ENCODE measurements at places on chromosomes 4 and X. TPM values are rescaled to one million over a fixed set of nuclear protein-coding genes. Genes with fewer than 3 reads are reported as not detected.

Gene NOCT
- total RNA-seq = 6.1 TPM

DNA sequence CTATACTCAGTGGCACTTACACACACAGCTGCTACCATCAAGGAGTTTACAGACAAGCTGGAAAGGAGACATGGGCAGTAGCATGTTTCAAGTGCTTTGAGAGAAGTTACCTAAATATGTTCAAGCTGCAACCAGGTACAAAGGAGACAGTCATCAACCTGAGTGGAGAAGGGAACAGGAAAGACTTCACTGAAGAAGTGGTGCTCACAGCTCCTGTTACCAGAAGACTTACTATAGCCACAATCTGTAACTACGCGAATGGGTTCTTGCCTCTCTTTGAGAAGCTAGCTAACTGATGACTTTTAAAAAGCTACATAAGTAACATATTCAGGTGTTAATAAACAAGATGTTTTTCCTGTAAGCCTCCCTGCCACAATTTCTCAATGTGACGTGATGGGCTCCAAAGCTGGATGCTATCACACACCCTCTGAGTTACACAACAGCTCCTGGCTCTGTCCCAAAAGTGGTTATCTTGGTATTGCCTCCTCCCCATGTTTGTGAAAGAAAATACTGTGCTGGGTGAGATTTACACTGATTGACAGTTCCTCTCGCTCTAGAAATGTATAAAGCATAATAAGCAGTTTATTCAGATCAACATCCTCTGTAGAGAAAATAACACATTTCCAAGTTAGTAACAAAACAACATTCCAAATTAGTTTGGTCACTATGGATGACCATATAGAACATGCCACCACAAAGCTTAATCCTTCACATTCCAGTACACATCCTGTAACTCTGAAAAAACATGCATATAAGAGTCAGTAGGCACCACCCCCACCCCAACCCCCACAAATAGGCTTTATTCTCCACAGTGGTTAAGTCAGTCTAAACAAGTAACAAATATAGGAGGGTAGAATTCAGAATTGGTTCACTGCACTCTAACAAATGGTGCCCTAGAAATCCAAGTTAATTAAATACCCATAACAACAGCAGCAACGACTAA is 81.8 kb downstream of the FRYL start:
- DNase-seq = no peak

DNA sequence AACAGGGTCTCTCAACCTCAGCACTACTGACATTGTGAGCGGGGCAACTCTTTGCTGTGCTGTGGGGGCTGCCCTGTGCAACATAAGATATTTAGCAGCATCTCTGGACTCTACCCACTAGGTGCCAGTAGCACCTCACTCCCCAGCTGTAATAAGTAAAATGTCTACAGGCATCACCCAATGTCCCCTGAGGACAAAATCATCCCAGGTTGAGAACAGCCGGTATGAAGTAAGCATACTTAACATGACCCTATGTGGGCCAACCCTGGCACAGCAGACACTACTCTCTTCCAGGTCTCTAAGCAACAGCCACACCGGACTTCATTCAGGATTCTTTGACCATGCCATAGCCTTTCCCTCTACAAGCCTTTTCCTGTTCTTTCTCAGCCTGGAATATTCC is 10.5 kb upstream of the MGST2 start:
- DNase-seq = no peak

Gene NEUROG2
- not detected for total RNA-seq

Gene MUC7
- 6.8 TPM for total RNA-seq

- DNase-seq = no peak
Observed at GRCh38 chr4:151957153-151957552, 196.3 kb upstream of the GATB start.

- DNase-seq = no peak
Observed at GRCh38 chr4:181536811-181537434, 706.3 kb upstream of the TENM3 start.

Gene HELT
- total RNA-seq = 1.2 TPM

- no peak for DNase-seq
Observed at GRCh38 chr4:104559502-104559901, 64.8 kb upstream of the CXXC4 start.

DNA sequence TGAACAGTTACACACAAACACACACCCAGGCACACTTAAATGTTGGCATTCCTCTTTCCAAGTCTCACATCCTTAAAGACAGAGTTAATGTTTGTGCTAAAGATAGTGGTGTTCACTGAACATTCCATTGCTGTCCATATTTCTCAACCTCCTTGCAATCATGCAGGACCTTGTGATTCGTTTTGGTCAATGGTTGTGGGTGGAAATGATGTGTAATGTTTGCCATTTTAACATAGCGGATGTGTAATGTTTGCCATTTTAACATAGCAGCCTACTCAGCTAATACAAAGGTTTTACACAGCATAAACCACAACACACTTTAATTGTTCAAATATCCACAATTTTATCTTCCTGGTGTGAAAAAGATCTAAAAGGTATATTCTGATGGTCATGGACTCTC is 93.9 kb downstream of the CEP44 start:
- no peak for DNase-seq

Gene TBC1D8B
- total RNA-seq = 2.3 TPM

GRCh38 chr4:159608436-159608835 is 505.6 kb downstream of the RAPGEF2 start:
- no peak for DNase-seq

DNA sequence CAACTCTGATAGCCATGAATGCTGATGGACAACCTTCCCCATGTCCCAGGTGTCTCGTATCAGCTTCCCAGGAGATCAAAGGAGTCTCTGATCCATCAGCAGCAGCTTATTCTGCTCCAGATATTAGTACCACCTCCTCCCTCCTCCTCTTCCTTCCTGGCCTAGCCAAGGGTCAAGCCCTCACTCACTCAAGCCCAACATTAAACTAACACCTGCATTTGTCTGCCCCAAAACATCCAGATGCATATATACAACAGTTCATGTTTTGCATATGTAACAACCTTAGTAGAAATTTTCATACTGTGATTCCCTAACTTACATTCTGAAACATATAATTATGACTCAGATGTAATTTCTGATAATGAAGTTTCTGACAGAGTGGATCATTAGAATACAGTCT is 29.9 kb downstream of the BCLAF3 start:
- DNase-seq = no peak

Gene ARHGAP6
- 3.7 TPM for total RNA-seq

GRCh38 chrX:31217084-31217483 is 145.2 kb upstream of the FTHL17 start:
- DNase-seq = no peak

Gene IRAK1
- 56.4 TPM for total RNA-seq

GRCh38 chrX:37905436-37906147 is 58.2 kb upstream of the DYNLT3 start:
- no peak for DNase-seq

Gene CT83
- total RNA-seq = not detected

- no peak for DNase-seq
Observed at GRCh38 chr4:41933997-41934503, 1.2 kb upstream of the TMEM33 start.

Gene ABCG2
- total RNA-seq = 2.1 TPM

DNA sequence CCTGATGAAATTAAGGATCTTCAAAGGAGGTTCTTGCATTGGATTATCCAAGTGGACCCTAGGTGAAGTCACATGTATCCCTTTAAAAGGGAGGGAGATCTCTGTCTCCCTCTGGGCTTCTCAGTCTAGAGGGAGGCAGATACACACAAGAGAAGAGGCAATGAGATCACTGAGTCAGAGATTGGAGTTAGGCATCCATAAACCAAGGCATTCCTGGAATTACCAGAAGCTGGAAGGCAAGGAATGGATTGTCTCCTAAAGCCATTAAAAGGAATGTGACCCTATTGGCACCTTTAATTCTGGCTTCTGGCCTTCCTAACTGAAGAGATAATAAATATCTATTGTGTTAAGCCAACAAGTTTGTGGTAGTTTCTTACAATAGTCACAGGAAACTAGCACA is 383.2 kb downstream of the PACRGL start:
- no peak for DNase-seq

- no peak for DNase-seq
Observed at GRCh38 chr4:153060196-153060595, 124.1 kb downstream of the FHDC1 start.

DNA sequence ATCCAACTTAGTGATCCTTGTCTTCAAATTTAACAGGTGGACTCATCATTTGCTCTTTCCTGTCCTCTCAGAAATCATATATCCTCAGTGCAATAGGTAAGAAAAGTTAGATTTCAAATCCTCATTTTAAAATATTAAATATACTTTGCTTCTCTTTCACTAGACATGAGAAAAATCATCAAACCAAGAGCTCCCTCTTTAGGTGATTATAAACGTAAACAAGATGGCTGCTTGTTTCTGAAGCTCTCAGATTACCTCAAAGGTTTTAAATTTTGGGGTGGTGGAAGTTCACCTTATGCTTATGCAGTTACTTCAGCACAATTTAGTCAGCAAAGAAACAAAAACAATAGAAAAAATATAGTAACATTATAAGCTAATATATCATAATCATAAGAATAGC is 27.3 kb downstream of the CSN3 start:
- no peak for DNase-seq

DNA sequence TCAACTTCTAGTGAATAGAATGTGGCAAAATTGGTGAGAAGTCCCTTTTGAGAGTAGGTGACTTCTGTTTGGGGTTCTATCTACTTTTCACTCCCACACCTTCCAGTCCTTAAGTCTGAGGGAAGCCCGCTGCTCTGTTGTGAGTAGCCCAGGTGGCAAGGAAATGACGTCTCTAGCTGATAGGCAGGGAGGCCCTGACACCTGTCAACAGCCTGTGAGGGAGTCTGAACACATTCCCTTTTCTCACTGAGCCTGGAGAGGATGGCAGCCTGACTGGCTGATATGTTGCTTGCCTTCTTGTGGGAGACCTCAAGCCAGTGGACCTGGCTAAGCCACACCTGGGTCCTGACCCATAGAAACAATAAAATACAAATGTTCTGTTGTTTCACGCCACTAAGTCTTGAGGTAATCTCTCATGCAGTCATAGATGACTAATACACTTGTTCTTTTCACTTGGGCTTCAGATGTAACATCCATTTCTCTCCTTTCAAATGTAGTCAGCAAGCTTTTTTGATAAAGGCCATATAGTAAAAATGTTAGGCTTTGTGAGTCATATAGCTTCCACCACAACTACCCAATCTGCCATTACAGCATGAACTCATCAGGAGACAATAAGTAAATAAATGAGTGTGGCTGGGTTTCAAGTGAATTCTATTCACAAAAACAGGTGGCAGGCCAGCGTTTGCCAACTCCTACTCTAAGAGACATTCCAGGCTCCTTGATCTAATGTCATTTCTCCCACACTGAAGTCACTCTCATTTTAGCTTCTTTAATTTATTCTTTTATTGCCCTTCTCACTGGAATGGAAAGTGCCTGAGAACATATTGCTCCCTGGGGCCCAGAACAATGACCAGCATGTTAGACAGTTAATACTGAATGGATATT is 265.1 kb upstream of the MAD2L1 start:
- DNase-seq = no peak

DNA sequence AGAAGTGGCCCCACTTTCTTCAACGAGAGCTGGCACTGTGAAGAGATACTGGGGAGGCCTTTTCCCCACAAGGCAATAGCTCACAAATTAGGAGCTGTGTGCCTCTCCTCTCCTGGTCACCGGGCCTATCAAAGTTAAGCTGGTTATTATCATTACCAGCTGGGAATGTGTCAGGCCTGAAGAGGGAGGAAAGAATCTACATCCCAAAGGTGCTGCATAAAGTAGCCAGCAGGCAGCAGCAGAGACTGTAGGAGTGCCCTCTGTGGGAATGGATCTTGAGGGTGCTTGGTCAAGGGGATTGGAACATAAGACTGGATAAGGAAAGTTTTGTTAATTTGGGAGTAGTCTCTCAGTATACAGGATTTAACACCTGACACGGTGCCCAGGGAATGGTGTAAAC is 9.1 kb upstream of the TMPRSS11D start:
- no peak for DNase-seq

- no peak for DNase-seq
Observed at GRCh38 chr4:39083164-39083563, 21.1 kb downstream of the KLHL5 start.

Gene H2BW2
- not detected for total RNA-seq

DNA sequence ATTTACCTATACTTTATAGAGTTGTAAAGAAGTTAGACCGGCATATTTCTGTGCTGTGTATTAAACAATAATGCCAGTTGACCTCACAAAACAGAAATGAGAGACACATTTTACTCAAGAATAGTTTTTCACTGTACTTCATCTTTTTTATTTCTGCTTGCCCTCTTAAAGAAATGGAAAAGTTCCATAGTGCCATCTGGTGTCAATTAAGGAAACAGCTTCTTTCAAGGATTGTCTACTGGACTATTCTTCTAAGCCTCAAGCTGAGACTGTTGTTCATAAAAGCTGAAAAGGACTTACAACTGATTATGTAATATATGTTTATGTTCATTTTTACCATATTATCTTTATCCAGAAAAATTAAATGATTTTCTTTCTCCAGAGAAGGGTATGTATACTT is 1523.7 kb downstream of the ARAP2 start:
- no peak for DNase-seq

GRCh38 chr4:28835501-28835900 is 1884.7 kb upstream of the PCDH7 start:
- DNase-seq = no peak

DNA sequence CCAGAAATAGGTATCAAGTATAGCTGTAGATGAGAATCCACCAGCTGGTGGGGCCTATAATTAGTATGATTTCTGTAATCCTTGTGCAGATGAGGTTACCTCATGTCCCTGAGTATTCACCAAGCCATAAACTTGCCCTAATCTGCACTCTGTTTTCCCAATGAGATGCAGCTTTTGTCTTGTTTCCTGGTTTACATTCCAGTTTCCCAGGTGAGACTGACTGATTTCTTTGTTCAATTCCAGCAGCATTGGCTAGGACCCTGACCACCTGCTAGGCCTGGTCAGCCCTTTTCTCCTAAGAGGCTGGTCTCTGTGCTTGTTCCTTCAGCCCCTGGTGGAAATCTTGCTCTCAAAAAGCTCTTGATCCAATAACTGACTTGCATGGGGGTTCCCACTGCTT is 44.6 kb downstream of the GABRB1 start:
- no peak for DNase-seq

Gene STARD8
- total RNA-seq = 2.6 TPM

- DNase-seq = no peak
Observed at GRCh38 chr4:185782523-185782922, 29.5 kb downstream of the SORBS2 start.

Gene MAGEA2
- total RNA-seq = not detected

Gene HTR2C
- not detected for total RNA-seq

GRCh38 chr4:109990261-109991257 is 77.9 kb downstream of the EGF start:
- no peak for DNase-seq

GRCh38 chr4:140163029-140163810 is 9.2 kb upstream of the MAML3 start:
- DNase-seq = no peak

DNA sequence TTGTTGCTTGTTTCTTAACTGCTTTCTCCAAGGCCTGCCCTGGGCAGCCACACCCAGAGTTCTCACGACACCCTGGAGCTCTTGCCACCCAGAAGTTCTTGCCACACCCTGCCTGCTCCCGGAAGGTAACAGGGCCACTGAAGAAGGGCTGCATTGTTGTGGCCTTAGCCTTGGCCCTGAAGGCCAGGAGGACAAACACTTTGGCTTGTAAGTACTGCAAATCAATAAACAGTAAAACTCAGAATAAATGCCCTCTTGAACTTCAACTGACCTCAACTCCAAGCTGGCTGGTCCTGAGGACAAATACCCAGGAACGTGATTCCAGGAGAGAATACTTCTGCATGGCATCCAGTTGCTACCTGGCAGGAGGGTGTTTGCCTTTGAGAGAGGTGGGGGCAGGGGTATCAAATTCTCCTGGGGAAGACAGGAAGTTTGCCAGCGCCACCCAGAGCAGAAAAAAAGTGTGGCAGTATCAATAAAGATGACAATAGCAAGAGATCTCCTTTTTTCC is 54.1 kb downstream of the TLR10 start:
- no peak for DNase-seq
